ENCODE measurements at places on chromosomes 5 and 9. TPM values are rescaled to one million over a fixed set of nuclear protein-coding genes. Genes with fewer than 3 reads are reported as not detected.

Gene PLK2
- polyA plus RNA-seq: 230 TPM

- no peak for DNase-seq
Observed at GRCh38 chr9:93086447-93087224, 9.4 kb upstream of the CARD19 start.

GRCh38 chr5:8628521-8628920 is 759.6 kb downstream of the MTRR start:
- DNase-seq: no peak

DNA sequence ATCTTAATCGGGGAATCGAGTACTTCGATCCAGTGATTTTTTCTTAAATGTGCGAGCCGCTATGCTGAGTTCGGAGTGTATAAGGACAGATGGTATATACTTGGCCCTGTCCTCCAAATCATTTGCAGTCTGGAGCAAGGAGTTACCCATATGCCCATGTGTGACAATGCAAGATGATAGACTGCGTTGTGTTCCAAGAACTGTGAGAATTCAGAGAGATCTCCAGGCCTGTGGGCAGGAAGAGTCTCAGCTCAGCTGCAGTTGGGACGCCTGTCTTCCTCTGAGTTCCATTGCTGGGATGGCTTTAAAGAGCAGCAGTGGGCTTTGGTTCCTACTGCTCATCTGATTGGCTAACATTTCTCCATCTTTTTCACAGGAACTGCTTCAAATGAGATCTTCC is 106.6 kb downstream of the ADAMTS16 start:
- no peak for DNase-seq

- DNase-seq: peak; percentile 2
Observed at GRCh38 chr5:103178167-103178566, 58.1 kb downstream of the PPIP5K2 start.

GRCh38 chr9:91362051-91362611 is 413 bp upstream of the AUH start:
- DNase-seq: no peak

DNA sequence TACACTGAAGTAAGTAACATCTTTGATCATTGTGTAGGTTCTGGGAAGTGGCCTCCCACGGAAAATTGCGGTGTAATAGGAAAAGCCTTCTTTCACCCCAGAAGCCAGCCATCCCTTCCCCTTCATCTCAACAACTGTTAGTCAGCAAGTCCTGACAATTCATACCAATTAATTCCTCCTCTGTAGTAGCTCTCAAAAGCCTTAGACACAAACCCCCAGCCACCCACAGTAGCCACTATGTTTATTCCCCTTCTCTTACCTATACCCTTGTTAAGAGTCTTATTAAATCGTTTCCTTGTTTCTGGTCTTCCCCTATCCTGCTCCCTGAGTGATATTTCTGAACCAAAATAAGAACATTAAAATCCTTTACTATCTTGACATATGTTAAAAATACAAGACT is 143.6 kb downstream of the PCSK5 start:
- no peak for DNase-seq

DNA sequence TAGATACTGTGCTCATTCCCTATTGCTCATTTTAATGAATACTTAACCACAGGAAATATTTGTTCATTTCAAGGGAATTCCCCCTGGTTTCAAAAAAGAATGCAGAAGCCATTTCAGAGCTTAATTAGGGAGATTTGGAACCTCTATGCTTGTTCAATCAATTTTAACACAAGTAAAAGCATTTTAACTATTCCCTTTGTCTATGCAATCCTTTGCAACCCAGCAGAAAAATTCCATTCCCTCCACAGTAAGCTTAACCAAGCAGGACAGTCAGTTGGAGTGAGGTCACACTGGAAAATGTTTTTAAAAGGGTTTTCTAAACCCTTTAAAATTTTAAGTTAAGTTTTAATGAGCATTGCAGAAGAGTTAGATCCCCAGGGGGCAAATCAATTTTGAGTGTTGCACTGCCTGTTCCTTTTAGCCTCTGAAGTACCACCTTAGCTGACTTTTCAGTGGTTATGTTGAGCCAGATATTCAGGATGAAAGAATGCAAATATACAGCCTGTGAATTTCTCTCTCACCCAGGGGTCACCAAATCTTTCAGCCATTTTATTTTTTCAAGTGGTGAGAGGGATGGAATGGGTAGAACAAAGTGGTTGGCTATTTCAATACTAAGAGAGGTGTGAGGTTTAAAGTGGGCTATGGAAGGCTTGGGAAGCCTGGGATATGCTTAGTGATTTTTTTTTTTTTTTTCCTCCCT is 356.2 kb upstream of the NUDT12 start:
- no peak for DNase-seq

GRCh38 chr5:75993183-75993582 is 90.0 kb upstream of the SV2C start:
- no peak for DNase-seq

GRCh38 chr5:73117088-73117740 is 3.2 kb upstream of the TMEM171 start:
- DNase-seq: no peak

DNA sequence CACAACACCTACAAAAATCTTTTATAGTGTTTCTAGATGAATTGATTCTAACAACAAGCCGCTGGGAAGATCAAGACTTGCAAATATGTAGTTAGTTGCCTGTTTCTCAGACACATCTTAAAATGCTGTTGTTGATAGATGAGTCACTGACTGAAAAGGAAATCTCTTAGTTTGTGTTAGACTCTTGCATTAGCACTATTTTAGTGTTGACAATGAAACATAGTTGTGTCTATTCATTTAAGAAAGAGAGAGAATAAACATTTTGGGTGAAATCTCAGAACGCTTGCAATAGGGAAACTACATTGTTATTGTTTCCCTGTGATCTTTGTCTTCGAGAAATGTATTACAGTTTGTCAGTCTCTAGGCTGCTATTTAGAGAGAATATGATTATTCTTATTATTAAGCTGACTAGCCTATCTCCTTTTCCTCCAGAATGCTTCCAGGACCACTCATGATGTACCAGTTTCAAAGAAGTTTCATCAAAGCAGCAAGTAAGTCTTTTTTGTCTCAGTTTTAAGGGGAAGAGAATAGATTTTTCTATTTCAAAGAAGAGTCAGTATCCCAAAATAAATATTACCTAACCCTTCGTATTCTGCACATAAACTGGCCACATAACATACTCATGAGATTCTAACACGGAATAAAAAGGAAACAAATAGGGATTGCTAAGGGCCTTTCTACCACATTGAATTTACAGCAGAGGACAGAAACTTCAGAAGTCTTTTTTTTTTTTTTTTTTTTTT is 285.6 kb downstream of the ARHGAP26 start:
- no peak for DNase-seq

Gene GFI1B
- polyA plus RNA-seq: not detected

Gene NRARP
- 1.3 TPM for polyA plus RNA-seq

DNA sequence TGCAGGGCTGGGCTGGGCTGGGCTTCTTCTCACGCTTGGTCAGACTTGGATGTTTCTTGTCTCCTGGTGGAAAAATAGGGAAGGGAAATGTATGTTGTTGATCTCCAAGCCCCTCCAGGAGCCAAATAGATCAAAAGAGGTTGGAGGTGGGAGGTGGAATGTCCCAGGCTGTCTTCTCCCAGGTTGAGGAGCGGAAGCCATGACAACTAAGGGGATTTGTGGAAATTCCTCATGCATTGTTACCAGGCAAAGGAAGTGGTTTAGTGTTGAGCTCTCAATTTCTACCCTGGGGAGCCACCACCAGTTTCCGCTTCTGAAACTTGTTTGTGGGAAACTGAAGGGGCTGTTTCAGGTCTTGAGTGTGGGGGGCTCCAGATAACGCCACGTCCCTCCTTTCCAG is 79.0 kb downstream of the SPRY4 start:
- no peak for DNase-seq

DNA sequence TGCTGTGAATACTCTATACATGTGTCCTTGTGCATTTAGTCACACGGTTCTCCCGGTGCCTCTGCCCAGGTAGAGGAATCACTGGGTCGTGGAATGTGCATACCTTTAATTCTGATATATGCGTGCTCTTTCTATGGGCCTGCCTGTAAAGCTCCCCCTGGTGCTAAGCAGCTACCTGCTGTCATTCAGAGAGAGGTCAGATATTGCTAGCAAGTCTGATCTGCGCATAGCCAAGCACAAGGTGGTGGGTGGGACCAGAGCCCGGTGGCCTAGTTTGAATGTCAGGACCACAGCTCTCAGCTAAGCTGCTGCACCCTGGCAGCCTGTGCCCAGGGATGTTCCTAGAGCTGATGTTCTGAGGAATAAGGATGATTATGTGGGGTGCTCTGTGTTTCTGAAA is 33.4 kb downstream of the TJP2 start:
- no peak for DNase-seq

Gene CDH12
- polyA plus RNA-seq: not detected

GRCh38 chr5:177537389-177538361 is 16.7 kb downstream of the FAM193B start:
- DNase-seq: peak; percentile 65

- no peak for DNase-seq
Observed at GRCh38 chr5:1732945-1733344, 66.7 kb downstream of the MRPL36 start.

DNA sequence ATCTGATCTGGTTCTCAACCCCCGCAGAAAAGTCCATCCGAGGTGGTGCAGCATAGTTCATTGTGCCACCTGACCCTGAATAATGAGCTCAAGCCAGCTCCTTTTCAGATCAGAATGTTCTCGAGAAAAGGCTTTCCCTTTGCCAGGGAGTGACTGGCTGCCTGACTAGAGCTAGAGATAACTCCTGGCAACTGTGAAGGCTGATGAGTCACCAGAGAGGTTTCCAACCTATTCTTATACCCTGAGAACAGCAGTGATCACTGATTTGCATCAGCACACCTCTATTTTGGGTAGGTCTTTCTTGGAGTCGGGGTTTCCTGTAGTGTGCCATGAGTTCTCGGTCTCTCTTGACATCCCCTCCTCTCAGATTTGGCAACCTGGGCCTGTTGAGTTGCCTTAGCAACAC is 127.9 kb downstream of the PIK3R1 start:
- DNase-seq: peak; percentile 36

Gene PCDHA9
- not detected for polyA plus RNA-seq

- peak; percentile 44 for DNase-seq
Observed at GRCh38 chr9:94903961-94904421, 177.5 kb downstream of the AOPEP start.

DNA sequence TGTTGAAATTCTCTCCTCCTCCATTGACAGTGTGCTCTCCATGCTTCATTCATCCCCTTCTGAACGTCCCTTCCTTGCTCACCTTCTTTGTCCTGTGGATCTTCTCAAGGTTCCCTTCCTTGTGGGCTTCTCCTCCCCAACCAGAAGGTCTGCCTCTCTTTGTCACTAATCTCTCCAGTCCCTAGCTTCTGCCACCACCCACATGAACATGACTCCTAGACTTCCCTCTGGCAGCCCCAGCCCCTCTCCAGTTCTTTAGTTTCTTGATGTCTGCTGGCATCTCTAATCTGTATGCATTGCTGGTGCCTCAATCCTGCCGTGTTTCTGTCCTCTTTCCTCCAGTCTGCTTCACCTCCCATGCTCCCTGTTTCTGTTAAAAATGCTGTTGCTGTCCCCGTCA is 79.3 kb downstream of the ARHGAP26 start:
- DNase-seq: no peak

Gene RPL12
- polyA plus RNA-seq: 2,384 TPM

Gene PCDHA12
- polyA plus RNA-seq: 2.5 TPM

DNA sequence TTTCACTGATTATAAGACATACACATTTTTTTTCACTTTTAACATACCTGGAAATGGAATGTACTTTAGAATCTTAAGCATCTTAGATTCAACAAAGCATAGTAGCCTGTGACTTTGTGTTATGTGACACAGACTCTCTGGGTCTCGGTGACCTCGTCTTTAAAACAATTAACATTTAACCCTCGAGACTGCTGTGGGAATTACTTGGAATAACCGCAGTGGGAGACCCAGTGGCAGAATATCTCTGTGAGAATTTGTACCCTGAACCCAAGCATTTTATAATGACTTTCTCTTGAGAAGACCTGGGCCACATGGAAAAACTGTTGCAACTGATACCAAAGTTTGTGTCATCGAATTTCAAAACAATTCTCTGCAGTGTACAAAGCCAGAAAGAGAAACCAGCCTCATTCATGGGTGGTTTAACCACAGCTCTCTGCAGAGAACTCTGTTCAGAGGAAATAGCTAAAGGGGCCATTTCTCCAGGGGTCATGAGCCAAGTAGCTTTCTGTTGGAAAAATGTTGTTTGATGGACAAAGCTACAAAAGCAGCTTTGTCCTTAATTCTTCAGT is 10.0 kb upstream of the RETREG1 start:
- no peak for DNase-seq

- DNase-seq: peak; percentile 44
Observed at GRCh38 chr5:140108093-140109017, 5.6 kb upstream of the PURA start.

Measured in A549 (cell line).